ENCODE measurements at places on chromosomes 7 and 10.

DNA sequence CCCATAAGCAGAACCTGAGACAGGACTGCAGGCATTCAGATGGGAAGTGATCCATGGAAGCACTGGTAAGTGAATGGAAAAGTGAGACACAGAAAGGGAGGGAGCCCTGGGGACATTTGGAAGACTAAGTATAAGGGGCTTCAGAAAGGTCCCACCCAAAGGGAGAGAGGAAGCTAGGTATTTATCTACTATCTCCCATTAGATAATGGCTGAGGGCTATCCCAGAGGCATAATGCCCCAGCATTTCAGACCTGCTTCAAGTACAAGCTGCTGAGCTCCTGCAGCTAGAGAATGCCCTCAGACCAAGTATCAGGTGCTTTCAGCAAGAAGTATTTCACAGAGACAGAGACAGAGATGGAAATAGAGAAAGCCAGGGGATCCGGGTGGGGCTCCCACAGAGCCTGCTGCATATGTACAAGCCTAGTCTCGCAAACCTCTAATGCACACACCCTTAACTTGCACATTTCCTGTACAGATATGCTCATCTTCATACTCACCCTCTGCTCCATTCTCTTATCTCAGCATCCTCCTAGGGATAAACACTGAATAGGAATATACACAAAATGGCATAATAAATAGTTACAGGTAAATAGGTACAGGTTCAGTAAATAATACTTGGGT, 20.2 kb downstream of the KDM7A start:
- DNase-seq = no peak

DNA sequence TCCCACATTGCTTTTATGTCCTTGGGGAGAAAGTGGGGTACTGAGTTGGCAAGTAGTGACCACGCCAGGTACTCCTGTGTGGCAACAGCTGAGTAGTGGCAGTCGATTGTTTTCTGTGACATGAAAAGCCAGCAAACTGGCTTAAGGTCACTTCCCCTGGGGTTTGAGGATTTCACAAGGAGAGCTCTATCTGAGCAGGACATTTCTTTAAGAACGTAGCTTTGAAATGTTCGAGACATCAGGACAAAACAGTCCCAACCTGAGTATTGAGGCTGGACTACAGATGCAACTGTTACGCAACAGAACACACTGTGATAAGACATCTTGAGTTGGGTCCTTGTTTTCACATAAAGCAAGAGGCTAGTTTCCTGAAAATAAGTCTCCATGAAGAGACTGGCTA, 146.7 kb upstream of the KLF14 start:
- no peak for DNase-seq

DNA sequence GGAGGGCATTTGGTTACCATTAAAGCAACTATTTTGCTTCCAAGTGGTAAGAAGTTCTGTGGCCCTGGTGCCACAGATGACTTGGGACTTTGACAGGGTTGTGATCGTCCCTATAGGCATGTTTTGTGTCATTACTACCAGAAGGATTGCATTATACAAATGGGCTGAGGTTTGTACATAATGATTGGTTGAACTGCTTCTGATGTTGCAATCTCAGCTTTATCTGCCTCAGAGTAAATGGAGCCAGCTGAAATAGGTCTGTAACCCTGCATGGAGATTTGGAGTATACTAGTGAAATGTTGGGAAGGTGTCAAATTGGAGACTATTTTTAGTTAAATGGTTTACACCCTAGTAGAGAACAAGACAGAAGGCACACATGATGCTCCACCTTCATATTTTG, 46.1 kb upstream of the SEPTIN7 start:
- no peak for DNase-seq

- DNase-seq = no peak
Measured at GRCh38 chr7:25558605-25559004, 330.3 kb upstream of the NPVF start.

- no peak for DNase-seq
Measured at GRCh38 chr10:20144268-20144667, 328.0 kb downstream of the PLXDC2 start.

- DNase-seq = no peak
Measured at GRCh38 chr7:98115746-98116525, 9.3 kb downstream of the LMTK2 start.

- no peak for DNase-seq
Measured at GRCh38 chr7:41916450-41916927, 213.6 kb upstream of the INHBA start.

DNA sequence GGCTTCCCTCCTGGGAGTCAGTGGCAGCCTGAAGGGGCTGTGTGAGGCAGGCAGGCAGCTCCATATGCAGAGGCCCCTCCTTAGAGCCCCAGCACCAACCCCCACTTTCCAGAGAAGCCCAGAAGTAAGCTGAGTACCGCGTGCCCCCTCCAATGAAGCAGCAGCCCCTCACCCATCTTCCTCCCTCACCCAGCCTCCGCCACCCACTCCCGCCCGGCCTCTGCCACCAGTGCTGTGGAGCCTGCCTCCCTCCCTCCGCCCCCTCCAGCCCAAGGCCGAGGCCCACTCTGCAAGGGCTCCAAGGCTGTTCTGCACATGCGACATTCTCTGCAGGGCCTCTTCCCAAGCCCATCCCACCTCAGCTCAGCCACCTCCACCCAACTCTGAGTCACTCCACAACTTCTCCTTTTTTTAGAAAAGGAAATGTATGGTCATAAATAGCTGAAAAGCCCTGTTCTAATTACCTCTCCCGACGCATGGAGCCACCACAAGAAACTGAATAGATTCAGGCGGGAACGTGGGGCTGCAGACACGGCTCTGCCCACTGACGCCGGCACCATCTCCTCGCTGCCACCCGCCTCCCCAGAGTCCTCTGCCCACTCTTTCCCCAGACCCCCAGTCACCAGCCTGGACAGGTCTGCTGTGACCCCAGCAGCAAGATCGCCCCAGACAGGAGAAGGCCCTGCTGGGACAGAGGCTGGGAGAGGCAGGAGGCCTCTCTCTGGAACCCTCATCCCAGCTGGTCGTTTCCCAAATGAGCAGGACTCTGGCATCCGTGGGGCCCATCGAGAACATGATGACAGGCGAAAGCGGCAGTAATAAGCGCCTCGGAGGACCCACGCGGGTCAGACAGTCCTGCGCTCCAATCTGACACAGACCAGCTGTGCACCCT, 213.9 kb downstream of the MAD1L1 start:
- DNase-seq = no peak

- no peak for DNase-seq
Measured at GRCh38 chr7:122746948-122747347, 44.2 kb upstream of the RNF148 start.

DNA sequence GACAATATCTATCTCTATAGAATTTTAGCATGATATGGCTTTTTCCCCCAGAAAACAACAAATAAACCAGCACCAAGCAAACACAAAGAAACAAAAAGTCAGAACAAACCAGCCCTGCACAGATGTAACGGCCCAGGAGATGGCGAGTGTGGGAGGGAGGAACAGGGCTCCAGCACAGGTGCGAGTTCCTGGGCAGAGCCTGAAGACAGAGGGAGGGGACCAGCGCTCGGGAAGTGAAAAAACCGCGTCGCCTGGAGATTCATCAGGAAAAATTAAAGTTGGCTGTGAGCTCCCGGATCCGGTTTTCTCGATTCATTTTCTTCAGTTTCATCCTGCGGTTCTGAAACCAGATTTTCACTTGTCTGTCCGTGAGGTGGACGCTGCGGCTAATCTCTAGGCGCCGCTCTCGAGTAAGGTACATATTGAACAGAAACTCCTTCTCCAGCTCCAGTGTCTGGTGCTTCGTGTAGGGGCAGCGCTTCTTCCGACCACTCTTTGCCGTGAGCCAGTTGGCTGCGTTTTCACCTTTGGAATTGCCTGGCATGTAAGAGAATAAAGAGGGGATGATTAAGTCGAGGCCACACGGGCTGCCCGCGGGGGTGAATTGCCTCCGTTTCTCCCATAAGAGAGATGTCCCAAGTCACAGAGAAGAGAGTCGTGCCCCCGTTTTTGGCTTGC, 2.3 kb downstream of the HOXA10 start:
- peak; percentile 56 for DNase-seq

GRCh38 chr10:78577712-78578111, 491.1 kb upstream of the ZMIZ1 start:
- no peak for DNase-seq

DNA sequence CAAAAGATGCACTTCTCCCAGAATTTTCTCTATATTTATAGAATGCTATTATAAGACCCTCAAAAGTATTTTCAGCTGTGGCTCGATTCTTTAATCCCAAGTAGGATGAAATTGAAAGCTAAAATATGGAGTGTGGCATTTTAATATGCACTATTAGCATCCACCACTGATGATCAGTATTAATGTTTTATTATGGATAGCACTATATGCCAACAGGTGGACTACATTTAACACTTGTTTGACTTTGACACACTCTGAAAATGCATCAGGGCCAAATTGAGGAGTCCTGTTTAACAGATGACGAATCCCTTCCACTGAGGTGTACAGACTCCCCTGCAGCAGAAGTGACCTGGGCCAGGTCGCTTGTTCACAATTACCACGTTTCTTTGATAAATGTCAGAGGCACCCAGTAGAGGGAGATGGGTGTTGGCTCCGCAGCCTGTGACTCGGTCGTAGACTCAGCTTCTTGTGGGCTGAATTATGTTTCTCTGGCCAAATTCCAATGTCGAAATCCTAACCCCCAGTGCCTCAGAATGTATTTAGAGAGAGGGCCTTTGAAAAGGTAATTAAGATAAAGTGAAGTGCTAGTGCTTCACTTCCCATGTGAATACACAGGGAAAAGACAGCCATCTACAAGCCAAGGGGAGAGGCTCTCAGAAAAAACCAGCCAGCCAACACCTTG, 48.1 kb downstream of the WIPF3 start:
- peak; percentile 19 for DNase-seq

DNA sequence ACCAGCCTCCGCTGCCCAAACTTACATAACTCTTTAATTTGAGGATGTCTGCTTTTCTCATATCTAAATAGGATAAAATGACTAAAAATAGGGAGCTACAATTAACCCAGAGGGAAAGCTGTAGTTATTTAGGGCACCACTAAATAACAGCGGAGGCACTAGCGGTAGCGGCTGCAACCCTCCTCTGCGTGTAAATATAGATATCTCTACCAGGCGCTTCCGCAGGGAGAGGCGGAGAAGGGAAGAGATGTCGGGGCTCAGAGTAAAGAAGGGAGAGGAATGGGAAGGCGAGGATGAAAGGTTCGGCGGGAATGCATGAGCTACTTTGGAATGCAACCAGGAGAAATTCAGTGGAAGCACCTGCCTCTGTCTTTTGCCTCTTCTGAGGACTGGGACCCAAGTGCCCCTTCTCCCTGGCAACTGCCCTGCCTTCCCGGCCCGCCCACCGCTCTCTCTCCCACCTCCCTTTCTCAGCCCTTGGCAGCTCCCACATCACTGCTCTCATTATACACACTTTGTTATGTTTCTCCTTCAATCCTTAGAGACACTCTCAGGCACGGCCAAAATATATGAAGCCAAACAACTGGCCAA, 698.3 kb downstream of the PARD3 start:
- no peak for DNase-seq

DNA sequence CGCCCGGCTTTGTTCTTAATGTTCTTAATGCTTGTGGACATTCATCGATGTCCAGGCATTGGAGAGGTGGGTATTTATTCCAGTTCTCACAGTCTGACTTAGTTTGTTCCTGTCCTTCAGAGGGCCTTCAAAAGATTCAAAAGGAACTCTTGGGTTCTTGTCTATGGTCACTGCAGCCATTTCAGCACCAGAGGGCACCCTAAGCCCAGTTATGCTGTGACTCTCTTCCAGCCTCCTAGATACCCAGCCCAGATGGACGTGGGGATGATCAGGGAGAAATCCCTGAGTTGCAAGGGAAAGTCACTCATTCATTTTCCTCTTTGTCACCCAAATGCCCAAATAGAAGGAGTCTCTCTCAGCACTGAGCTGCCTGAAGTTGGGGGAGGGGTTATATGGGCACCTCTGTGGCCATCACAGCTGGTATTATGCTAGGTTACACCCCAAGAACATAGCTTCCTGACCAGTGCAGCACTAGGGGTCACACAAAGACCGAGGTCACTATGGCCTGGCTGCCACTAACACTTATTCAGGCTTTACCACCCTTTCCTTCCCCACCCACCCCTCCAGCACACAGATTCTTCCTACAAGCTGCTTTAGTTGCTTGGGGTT, 26.5 kb upstream of the CCDC126 start:
- DNase-seq = peak; percentile 77

DNA sequence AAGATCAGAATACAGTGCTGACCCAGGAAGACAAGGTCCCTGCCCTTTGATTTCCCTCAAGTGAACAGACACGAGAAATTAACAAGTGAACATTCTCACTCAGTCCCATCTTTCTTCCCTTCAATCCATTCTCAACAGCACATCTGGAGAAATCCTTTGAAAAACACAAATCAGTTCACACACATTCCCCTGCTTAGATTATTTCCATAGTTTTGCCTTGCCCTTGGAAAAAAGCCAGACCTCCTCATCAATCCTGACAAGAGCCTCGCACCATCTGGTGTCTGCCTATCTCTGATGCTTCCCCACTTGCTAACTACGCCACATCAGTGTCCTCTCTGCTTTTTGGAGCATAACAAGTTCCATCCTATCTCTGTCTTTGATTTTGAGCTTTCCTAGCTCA, 94.4 kb upstream of the KIAA1217 start:
- no peak for DNase-seq

DNA sequence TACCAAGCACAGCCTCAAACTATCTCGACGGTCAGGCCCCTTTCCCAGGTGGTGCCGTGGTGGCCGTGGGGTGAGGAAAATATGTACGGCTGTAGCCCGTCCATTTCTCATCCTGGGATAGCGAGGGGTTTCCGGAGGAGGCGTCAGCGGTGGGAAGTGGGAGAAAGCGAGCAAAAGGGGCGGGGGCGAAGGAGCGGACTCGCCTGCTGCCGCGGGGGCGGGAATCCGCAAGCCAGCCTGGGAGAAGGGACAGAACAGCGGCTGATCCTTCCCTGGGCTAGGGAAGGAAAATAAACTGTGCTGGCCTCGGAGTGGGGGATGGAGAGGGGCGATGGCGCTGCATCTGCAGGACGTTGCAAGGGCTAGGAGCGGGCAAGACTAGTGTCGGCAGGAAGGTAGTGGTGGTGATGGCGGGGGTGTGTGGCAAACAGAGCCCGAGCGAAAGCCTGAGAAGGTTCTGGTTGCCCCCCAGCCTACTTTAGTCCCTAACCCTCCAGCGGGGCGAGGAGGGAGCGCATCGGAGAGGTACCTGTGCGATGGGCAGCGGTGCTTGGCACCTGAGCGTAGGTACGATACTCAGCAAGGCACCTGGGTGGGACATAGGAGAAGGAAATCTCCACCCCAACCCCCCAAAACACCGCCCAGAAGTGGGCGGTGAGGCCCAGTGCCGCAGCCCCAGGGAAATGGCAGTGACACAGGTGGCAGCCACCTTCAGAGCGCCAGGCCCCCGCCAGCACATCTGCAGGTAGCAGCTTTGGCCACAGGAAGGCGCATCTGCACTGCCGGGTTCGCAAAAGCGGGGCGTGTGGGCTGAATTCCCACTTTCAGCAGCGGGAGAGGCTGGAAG, 49.9 kb upstream of the STEAP1B start:
- DNase-seq = peak; percentile 54

Measured in NCI-H1092 (cell line).